Panc1 (cell line): ENCODE measurements at places on chromosomes 7 and 10.
A peak's percentile ranks its signal among the peaks of the same experiment; 100 is the strongest.

DNA sequence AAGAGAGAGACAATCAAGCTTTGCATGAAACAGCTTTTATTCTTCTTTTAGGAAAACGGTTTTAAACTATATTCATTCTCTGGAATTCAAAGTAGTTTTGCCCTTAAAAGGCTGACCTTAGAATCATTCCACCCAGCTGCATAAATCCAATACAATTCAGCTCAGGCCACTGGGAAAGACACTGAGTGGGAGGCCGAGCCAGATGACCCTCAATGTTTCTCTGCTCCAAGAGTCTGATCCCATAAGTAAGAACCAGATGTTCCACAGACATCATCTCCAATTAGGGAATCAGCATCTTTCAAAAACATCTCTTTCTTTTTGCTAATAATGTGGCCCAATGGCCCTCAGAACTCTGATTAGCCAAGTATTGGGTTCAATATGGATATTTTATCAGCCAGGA is 26.1 kb downstream of the CREB3L2 start:
- no peak for DNase-seq
- no peak overlapping the region for H3K4me3 ChIP-seq
- H3K27me3 ChIP-seq: no peaks in the 10 kb centered on the region
- no peaks in the 10 kb centered on the region for H3K36me3 ChIP-seq
- no peak overlapping the region for H3K27ac ChIP-seq
- peaks cover 8% of the 10 kb centered on the region for H3K4me1 ChIP-seq

GRCh38 chr10:11264296-11265048 is 246.8 kb downstream of the CELF2 start:
- no peaks in the 10 kb centered on the region for H3K4me1 ChIP-seq
- DNase-seq: no peak
- H3K27ac ChIP-seq: no peak overlapping the region
- no peaks in the 10 kb centered on the region for H3K36me3 ChIP-seq

DNA sequence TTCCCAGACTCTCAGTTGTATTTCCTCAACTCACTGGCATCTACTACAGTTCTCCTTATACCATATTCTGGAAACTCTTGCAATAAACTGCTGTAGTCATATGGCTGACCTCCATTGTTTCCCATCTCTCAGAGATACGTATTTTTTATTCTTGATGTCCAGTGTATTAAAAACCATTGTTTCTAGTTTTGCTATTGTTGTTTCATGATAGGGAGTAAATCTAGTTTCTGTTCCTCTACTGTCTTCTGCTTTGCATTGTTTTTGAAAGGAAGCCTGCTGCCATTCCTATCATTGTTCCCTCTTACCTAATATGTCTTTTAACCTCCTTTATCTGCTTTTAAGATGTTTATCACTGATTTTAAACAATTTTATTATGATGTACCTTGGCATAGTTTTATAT is 255.0 kb downstream of the ADK start:
- H3K27me3 ChIP-seq: no peaks in the 10 kb centered on the region
- no peak overlapping the region for H3K4me3 ChIP-seq
- no peak for DNase-seq
- H3K27ac ChIP-seq: no peak overlapping the region
- H3K36me3 ChIP-seq: no peaks in the 10 kb centered on the region

- no peaks in the 10 kb centered on the region for H3K4me1 ChIP-seq
- no peak overlapping the region for H3K27ac ChIP-seq
- no peaks in the 10 kb centered on the region for H3K36me3 ChIP-seq
- no peaks in the 10 kb centered on the region for H3K27me3 ChIP-seq
Measured at GRCh38 chr7:249989-250388, 40.0 kb upstream of the FOXL3 start.

DNA sequence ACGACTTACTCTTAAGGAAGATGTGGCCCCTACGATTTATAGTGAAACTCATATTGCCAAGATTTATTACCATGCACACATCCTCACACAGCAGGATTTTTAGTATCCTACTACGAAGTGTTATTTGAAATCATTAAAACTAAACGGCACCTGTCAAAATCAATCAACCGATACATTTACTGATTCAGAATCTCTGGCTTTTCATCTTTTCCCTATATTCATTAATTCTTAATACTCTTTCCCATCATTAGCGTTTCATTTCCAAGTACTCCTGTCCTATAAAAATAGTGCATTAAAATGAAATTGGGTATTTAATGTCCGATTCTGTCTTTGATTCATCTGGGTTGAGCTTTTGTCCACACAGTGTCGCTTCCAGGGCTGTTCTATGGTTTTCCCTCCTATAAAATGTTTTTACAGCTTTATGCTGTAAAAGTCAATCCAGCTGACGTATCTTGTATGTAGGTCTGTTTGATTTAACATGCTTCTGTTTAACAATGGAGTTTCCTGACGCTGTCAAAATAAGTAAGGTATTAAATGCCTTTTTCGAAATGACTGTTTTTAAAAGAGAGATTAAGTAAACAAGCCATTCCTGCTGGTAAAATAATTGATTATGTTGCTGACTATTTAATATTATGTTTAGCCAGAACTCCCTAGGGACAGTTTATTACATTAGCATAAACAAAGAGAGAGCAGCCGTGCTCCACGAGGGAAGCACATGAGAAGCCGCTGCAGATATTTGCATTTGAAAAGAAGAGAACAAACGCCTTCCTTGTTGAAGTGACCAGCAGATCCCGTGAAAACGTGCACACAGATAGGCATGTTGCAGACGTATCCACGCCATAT is 22.3 kb upstream of the SFMBT2 start:
- no peaks in the 10 kb centered on the region for H3K4me1 ChIP-seq
- no peak for DNase-seq
- no peak overlapping the region for H3K27ac ChIP-seq
- no peaks in the 10 kb centered on the region; the same call in 1 of the 2 replicates for H3K27me3 ChIP-seq
- H3K4me3 ChIP-seq: no peak overlapping the region
- no peaks in the 10 kb centered on the region for H3K36me3 ChIP-seq

DNA sequence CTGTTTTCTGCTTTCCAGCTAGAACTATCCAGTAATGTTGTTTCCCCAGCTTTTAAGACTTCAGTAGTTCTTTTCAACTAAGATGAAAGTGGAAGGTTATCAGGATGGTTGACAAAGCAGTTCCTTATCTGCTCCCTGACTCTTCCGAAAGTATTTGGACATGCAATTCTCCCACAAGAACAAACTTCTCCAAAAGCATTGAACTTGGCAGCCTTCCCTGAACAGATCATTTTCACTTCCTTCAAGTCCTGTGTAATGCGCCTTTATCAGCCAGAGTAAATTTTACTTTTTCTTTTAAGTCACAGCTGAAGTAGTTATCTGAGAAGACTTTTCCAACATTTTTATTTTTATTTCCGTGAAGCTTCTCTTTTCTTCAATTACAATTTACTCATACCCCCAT is 39.7 kb downstream of the CDC14C start:
- DNase-seq: no peak
- no peaks in the 10 kb centered on the region for H3K4me1 ChIP-seq
- H3K27me3 ChIP-seq: no peaks in the 10 kb centered on the region
- no peak overlapping the region for H3K27ac ChIP-seq
- H3K4me3 ChIP-seq: no peak overlapping the region

DNA sequence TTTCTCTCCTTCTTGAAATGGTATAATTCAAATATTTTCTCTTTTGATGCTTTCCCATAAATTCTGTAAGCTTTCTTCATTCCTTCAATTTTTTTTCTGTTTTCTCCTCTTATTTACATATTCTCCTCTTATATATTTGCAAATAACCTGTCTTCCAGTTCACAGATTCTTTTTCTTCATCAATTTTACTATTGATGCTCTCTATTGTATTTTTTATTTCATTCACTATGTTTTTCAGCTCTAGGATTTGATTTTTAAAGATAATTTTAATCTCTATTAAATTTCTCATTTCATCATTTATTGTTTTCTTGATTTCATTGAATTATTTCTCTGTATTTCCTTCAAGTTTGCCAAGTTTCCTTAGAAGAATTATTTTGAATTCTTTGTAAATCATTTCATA is 54.0 kb upstream of the PRPS1L1 start:
- no peaks in the 10 kb centered on the region; the same call in 1 of the 2 replicates for H3K36me3 ChIP-seq
- no peak overlapping the region for H3K27ac ChIP-seq
- H3K4me1 ChIP-seq: peaks cover 5% of the 10 kb centered on the region; the same call in 1 of the 2 replicates
- peaks cover 7% of the 10 kb centered on the region for H3K27me3 ChIP-seq
- H3K4me3 ChIP-seq: no peak overlapping the region

DNA sequence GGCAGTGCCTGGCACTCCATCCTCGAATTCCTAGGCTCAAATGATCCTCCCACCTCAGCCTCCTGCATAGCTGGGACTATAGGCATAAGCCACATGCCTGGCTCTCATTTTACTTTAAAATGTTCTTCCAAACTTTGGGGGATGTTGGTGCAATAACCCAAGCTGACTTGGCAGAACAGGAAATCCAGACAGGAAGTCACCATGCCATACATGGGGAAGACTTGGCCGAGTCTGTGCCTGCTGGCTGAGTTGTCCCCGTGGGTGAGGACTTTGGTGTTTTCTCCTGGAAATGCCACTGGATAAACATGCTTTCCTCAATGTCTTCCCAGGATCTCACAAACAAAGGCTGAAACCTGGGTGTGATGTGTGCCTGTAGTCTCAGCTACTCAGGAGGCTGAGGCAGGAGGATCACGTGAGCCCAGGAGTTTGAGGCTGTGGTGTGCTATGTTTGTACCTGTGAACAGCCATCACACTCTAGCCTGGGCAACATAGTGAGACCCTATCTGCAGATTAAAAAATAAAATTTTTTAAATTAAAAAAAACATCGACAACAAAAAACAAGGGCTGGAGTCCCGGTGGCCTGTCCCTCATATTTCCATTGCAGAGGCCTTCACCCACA is 19.8 kb downstream of the HKDC1 start:
- H3K36me3 ChIP-seq: no peaks in the 10 kb centered on the region
- H3K4me3 ChIP-seq: no peak overlapping the region
- H3K27me3 ChIP-seq: no peaks in the 10 kb centered on the region
- no peaks in the 10 kb centered on the region for H3K4me1 ChIP-seq

- peaks cover 64% of the 10 kb centered on the region for H3K27me3 ChIP-seq
- DNase-seq: no peak
- H3K4me1 ChIP-seq: no peaks in the 10 kb centered on the region; the same call in 1 of the 2 replicates
- H3K4me3 ChIP-seq: peak overlapping the region; percentile 29
- no peaks in the 10 kb centered on the region for H3K36me3 ChIP-seq
- no peak overlapping the region for H3K27ac ChIP-seq
Measured at GRCh38 chr10:99233000-99233688, 2.5 kb downstream of the HPSE2 start.

GRCh38 chr10:3853547-3854303 is 68.7 kb upstream of the KLF6 start:
- H3K36me3 ChIP-seq: no peaks in the 10 kb centered on the region
- H3K4me3 ChIP-seq: no peak overlapping the region
- H3K27ac ChIP-seq: peak overlapping the region; percentile 100
- peaks cover 39% of the 10 kb centered on the region for H3K4me1 ChIP-seq

DNA sequence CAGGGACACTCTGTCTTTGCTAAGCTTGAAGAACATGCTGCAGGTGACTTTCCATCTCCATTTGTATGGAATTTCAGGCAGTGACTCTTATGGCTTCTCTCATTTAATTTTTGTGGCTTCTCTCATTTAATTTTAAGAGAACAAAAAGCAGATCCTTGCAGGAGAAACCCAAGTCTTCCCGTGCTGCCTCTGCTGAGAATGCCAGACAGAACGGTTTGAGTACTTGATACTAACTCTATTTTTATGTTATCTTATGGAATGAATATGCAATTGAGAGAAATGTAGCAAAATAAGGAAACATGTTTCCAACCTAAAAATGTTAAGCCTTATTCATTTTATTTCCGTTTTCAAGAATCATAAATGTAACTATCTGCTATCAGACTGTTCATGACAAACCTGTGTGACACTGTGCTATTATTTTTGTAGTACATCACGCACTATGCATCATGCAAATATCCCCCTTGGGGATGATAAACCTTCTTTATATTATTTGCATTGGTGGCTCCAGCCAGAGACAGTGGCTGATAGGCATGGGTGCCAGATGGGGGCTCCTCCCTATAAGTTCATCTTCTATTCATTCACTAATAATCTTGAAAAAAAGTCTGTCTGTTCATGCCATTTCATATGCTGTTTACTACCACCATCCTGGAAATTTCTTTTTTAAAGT is 6.9 kb upstream of the RAPGEF5 start:
- H3K27me3 ChIP-seq: no peaks in the 10 kb centered on the region; the same call in 1 of the 2 replicates
- H3K36me3 ChIP-seq: no peaks in the 10 kb centered on the region
- no peak for DNase-seq
- H3K4me1 ChIP-seq: no peaks in the 10 kb centered on the region
- no peak overlapping the region for H3K4me3 ChIP-seq

DNA sequence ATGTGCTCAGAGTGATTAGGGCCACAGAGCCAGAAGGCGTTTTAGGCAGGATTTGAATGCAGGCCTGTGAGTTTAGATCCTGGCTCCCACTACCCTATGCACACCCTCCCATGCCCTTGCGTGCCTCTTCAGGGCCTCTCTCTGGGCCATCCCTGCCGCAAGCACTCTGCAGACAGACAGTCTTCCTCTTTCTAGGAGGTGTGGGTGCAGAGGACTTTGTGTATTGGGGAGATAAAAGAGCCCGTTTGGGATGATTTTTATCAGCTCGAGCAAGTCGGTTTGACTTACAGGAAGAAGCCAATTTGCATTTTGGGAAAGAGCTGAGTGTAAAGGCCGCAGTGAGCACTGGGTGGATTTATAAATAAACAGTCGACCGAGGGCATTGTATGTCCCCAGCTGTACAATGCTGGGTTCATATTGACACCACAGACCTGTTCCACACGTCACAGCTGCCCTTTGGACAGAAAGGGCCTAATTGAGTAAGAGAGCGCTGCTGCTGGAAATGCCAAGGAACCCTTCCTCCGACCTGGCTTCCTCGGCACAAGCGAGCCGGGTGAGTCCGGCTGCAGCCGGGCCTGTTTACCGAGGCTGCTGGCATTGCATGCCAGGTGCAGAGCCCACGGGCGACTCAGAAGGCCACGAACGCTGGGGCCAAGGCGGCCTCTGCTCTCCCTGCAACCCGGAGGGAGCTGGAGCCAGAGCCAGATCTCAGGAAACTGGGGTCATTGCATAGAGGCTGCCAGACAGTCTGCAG is 25.1 kb downstream of the ZMIZ1 start:
- peak overlapping the region; percentile 10 for H3K4me3 ChIP-seq
- no peaks in the 10 kb centered on the region for H3K27me3 ChIP-seq
- no peaks in the 10 kb centered on the region for H3K36me3 ChIP-seq
- peak overlapping the region; percentile 37 for H3K27ac ChIP-seq
- DNase-seq: no peak
- H3K4me1 ChIP-seq: peaks cover 66% of the 10 kb centered on the region

GRCh38 chr10:116718058-116718457 is 24.3 kb downstream of the HSPA12A start:
- no peaks in the 10 kb centered on the region; the same call in 1 of the 2 replicates for H3K4me1 ChIP-seq
- no peaks in the 10 kb centered on the region for H3K36me3 ChIP-seq
- H3K27ac ChIP-seq: no peak overlapping the region
- no peak overlapping the region for H3K4me3 ChIP-seq

GRCh38 chr7:148442933-148443332 is 147.6 kb upstream of the C7orf33 start:
- no peak overlapping the region for H3K4me3 ChIP-seq
- no peaks in the 10 kb centered on the region for H3K4me1 ChIP-seq
- no peaks in the 10 kb centered on the region for H3K27me3 ChIP-seq
- H3K36me3 ChIP-seq: no peaks in the 10 kb centered on the region
- H3K27ac ChIP-seq: no peak overlapping the region

- peaks cover 9% of the 10 kb centered on the region for H3K4me1 ChIP-seq
- peak overlapping the region; percentile 94 for H3K27ac ChIP-seq
- no peak for DNase-seq
- peaks cover 3% of the 10 kb centered on the region for H3K36me3 ChIP-seq
Measured at GRCh38 chr7:133253519-133253875, 619 bp downstream of the EXOC4 start.

- DNase-seq: no peak
- H3K4me1 ChIP-seq: no peaks in the 10 kb centered on the region
- H3K27me3 ChIP-seq: no peaks in the 10 kb centered on the region
- no peak overlapping the region for H3K27ac ChIP-seq
- no peak overlapping the region for H3K4me3 ChIP-seq
Measured at GRCh38 chr10:31112961-31113360, 81.3 kb upstream of the ZNF438 start.
